ENCODE measurements at places on chromosomes 7 and 10.

DNA sequence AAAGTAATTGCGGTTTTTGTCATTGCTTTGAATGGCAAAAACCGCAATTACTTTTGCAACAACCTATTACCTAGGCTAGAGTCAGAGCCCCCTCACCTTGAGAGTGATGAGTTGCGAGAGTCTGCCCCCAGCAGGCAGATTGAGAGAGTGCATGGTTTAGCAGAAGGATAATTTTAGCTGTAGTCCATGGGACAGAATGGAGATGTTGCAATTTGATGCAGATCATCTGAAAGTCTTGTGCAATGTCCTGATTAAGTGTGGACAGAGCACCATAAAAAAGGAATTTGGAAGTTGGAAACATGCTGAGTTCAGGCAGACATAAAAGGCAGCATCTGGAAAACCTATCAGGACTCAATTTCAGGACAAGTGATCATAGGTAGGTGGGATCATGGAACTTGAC is 48.7 kb downstream of the GPR141 start:
- DNase-seq = no peak

DNA sequence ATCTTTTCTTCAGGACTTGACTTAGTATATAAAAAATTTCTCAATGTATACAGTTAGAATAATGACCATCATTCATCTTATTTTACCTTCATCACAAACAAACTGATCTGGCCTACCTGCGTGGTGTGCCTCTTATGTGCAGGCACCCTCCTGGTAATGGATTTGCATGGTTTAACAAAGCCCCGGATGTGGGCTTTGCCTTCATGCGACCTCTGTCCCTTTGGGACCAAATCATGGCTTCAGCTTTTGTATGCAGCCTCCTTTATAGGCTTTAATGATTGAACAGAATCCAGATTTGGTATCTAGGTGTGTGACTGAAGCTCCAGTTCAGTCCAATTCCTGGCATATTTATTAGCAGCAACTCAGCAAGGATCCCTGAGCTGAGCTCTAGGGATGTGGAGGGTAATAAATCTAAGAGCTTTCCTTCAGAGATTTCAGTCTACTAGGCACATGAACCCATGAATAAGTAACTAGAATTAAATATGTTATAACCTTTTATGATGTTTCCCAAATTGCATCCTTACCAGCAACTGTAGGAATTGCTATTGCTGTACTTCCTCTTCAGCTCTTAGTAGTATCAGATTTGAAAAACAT is 256.9 kb downstream of the ABCA13 start:
- no peak for DNase-seq

DNA sequence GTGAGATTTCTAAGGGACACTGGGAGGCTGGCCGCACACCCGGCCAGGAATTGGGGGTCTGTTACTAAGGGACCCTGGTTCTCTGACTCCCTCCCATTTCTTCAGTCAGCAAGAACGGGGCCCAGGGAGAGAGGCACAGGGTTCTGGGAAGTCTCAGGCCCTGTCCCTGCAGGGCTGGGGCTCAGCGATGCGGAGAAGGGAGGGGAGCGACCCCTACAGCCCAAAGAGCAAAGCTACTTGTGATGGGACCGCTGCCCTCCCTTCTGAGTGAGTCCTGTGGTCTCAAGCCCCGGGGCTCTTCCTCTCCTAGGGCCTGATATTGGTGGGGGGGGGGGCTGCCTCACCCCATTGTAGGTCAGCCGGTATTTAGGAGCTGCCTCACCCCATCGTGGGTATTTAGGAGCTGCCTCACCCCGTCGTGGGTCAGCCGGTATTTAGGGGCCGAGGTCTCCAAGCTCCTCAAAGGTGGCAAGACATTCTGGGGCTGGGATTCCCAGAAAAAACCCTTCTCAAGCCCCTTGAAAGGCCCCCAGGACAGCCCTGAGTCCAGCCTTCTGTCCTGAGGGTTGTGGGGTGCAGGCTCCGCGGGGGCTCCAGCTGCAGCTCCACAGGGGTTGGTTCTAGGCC is 16.9 kb upstream of the NKX6-2 start:
- DNase-seq = no peak

DNA sequence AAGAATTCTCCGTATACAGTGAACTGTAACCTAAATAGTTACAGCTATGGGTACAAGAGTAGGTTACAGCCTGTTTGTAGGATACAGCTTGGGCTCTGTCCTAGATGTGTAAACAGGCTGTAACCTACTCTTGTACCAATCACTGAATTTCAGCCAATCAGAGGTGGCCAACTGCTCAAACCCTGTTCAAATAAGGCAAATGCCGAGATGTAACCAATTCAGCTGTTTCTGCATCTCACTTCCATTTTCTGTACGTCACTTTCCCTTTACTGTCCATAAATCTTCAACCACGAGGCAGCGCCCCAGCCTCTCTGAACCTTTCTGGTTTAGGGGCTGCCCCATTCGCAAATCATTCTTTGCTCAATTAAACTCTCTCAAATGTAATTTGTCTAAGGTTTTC is 8.3 kb upstream of the MMP21 start:
- DNase-seq = no peak

DNA sequence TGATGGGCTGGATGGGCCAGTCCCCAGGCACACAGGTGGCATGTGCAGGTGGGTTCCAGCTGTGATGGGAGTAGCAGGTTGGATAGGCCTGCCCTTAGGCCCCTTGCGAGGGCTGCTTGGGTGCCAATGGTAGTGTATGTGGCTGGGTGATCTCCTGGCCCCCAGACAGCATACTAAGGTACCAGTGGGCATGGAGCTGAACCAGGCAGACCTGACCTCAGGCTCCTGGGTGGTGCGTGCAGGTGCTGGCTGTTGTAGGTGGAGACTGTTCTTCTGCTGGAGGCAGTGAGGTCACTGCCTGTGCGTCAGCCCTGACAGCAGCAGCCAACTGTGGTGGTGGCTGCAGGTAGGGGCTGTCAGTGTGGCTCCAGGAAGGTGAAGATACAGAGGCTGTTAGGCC is 384.7 kb downstream of the ANKRD7 start:
- DNase-seq = no peak

DNA sequence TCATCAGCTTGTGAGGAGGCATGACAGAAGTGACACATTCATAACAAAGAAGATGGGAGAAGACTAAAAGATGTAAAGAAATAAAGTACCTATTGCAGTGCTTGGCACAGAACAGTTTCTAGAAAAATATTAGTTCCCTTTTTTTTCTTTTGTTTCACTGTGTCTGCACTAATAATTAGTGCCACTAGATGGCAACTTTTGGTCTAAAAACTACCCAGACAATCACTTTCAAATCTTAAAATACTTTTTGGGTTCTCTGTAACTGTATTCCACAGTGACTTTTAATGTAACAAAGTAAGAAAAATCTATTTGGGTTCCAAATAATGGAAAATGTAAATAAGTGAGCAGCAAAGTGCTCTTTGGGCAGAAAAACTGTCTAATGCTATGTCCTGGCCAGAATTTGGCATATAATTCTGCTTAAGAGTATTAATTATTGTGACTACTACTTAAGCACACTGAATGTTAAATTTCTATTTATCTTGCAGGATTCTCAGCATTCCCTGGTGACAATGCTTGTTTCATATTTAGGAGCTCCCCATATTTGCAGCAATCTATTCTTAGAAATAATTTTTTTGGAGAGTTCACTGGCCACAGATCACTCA is 134.8 kb upstream of the KIF5B start:
- DNase-seq = no peak

DNA sequence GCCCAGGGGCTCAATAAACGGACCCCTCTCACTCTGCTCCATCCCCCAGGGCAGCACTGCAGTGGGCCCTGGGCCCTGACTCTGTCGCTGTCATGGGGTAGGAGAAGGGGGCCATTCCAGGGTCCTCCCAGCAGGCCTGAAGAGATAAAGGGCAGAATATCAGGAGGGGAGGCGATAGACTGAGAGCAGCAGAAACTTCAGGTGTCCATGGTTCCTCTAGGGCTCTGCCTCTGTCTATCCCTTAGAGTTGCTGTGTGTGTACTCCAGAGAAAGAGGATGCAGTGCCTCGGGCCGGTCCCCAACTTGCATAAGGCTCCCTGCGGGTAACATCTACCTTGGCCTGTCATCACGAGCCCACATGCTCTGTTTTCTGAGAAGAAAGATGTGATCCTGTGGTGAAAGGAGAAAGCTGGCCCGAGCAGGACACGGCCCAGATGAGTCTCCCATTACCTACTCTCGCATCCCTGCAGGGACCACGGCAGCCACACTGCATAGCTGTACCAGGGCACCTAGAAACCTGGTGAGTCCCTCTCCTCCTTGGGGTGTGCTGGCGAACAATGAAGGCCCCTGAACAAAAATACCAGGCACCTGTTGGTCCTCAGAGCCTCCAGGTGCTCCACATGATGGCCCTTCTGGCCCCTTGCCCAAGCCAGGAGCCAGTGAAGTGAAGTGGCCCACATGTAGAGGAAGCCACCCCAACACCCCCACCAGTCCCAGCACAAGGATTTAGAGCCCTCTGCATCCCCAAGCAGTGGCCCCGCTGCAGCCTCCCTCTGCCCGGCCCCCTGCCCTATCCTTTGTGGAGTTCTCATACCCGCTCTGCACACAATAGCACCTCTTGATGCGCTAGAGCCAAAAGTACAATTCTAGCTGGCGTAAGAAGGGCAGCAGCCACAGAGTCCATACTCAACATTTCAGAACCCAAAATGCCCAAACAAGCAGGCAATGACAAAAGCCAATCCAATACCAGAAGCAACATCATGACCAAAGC is 106.8 kb downstream of the ARHGAP22 start:
- DNase-seq = no peak

- no peak for DNase-seq
Measured at GRCh38 chr10:11475831-11476434, 135.5 kb downstream of the USP6NL start.

- no peak for DNase-seq
Measured at GRCh38 chr7:120554960-120555571, 282.1 kb downstream of the KCND2 start.

GRCh38 chr7:115987486-115987885 is 43.1 kb downstream of the TFEC start:
- DNase-seq = no peak

DNA sequence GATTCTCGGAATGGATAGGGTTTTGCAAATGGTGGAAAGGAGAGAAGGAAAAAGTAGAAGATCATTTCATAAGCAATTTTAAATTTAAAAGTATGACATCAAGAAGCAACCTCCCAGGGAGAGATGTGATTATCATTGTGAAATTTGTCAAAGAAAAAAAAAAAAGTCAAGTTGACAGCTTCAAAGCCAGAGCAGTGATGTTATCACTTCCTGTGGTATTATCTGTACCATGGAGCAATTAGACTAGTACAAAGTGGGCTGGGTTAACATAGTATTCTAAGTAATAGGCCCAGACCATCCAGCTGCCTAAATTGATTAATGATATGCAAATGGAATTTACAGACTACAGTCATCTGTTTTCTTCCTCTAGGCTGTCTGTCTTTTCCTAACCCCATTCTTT is 84.0 kb upstream of the NPY start:
- no peak for DNase-seq

- no peak for DNase-seq
Measured at GRCh38 chr7:158759749-158760444, 55.3 kb upstream of the NCAPG2 start.

DNA sequence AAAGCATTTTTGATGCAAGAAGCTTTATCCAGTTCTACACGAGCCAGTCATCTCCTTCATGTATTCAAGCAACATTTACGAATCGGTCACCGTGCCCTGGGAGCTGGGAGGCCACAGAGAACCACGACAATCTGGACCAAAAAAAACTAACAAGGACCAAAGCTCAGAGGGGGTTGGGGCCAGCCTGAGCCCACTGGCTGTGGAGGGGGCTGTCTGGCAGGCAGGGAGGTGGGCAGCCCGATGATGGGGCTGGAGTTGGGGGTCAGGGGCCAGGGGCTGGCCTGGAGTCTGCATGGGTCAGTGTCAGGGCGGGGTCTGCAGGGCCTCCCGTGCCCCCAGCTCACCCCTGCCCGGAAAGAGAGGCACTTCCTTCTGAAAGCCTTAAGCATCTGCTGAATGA is 12.5 kb upstream of the GRIFIN start:
- no peak for DNase-seq

DNA sequence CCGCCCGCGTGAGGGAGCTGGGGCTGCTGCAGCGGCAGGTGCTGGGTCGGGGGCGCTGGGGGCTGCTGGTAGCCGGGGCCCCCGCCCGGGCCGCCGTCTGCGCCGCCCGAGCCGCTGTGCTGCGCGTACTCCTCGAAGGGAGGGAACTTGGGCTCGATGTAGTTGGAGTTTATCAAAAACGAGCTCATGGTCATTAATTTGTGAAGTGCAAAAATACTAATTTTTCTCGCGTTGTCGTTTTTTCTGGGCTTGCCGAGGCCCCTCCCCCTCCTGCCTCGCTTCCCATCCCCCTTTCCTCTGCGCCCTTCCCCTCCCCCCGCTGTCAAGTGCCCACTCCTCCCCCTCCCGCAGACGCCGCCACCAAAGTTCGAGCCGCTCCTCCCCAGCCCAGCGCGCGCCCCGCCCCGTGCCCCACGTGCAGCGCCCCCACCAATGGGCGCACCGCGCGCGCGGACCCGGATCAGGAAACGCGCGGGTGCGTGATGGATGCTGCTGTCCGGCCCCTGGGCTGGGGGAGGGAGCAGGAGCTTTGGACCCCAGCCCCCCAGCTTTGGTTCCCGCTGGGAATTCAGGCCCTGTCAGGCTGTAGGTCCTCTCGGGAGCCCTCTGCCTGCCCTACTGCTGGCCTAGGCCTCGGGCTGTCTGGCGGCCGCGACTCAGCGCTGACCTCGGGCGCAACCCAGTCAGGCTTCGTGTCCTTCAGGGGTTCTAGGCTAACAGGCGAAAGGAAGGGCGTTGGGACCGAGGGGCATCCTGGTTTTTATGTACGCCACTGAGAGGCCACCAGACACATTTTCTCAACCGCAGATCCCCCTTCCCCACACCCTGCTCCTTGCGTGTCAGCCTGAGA is at the start of gene HOXA4:
Gene HOXA4 (minus strand): TSS at position 218 of the 850 bp plus-strand sequence. CDS start 24 bp downstream, at position 194.
- peak; percentile 45 for DNase-seq
